ENCODE measurements at places on chromosomes 1 and 21.

- peak; percentile 70 for DNase-seq
Measured at GRCh38 chr1:236677641-236678235, 8.6 kb upstream of the ACTN2 start.

DNA sequence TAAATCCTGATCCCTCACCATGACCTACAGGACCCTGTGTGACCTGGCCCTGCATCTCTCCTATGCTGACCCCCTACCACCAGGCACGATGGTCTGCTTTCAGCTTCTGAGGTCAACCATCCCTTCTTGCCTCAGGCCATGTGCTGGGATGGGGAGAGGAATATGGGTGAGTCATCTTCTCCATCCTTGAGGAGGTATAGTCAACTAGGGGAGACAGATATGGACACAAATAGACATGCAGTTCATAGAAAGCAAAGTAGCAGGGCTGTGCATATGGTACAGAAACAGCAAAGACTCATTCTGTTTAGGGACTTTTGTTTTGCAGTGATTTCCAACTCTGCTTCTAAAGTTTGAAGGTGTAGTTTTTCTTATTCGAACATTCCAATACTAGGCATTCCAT lies 250.8 kb upstream of the FGGY start:
- peak; percentile 28 for DNase-seq

DNA sequence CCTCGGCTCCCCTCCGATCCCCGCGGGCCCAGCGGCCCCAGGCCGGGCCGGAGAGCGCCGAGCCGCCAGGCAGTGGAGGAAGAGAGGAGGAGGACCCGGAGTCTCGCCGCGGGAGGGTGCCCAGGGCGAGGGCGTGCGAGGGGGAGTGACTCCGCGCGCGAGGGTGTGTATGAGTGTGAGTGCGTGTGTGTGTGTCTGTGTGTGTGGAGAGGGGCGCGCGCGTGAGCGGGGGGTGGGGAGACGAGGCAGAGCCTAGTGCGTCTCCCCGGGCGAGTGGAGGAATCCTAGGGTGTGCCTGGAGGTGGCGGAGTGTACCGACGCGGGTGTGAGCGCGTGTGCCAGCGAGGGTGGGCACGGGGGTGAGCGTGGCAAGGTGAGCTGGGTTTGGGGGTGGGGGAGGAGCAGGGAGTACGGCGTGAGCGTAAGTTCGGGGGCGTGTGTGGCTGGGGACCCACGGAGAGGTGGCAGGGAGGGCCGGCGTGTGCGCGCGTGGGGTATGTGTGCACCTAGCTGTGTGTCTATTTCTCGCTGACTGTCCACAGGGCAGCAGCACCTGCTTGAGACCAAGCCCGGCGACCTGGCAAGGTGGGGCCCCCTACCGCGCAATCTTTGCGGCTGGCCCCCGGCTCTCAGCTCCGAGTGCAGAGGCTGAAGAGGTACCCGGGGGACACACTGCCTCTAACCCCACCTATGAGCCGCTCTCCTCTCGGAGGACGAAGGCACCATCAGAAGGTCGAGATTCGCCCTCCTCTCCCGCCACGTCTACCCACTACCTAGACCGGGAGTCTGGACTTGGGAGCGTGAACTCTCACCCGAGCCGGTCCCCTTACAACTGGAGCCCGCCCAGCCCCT lies 784 bp upstream of the KCND3 start:
- DNase-seq = peak; percentile 28

DNA sequence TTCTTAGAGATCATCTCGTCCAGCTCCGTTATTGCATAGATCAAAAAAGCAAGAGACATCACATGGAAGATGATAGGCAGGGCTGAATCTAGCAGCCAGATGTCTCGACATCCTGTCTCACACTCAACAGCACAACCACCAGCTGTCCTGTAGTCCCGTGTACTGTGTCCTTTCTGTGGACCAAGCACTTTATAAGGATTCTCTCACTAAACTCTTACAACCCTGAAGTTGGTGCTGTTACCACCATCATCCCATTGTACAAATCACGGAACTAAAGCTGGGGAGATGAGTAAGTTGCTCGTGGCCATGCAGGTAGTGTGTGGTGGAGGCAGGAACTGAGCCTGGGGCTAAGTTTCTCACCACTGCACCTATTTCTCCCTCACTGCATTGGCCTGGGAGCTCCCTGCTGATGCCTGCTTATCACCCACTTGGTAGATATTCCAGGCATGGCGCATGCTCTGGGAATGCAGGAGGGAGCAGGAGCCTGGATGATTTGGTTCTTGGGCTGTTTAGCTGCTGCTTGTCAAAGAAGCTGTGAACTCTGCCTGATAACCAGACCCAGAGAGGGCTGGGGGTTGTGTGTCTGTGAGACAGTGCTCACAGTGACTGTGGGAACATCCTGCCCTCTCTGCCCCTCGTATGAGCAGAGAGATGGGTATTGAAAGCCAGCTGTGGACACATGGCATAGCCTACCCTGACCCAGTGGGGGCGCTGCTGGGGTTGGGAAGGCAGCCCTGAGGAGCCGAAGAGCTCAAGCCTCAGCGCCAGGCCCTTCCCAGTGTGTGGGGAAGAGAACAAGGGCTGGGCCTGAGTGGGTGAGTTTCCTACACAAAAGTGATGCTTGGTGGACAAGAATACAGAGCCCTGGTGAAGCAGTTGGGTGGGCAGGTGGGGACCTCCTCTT lies 13.6 kb downstream of the PPFIA4 start:
- DNase-seq = no peak

- no peak for DNase-seq
Measured at GRCh38 chr21:46503922-46504550, 45.3 kb downstream of the DIP2A start.

GRCh38 chr1:95534985-95535384 lies 301.0 kb downstream of the RWDD3 start:
- DNase-seq = no peak

DNA sequence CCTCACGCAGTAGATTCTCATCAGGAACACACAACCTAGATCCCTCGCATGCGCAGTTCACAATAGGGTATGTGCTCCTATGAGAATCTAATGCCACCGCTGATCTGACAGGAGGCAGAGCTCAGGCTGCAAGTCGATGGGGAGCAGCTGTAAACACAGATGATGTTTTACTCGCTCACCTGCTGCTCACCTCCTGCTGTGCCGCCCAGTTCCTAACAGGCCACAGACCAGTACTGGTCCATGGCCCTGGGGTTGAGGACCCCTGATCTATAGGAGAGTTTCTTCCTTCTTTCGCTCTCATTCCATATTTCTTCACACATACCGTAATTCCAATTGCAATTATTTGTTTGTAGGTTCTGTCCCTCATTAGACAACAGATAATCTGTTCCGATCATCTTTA lies 103.4 kb downstream of the CLEC20A start:
- no peak for DNase-seq

- no peak for DNase-seq
Measured at GRCh38 chr21:41098076-41098475, 69.9 kb upstream of the BACE2 start.

Data from iris pigment epithelial cell (primary cell).